Tibial artery (tissue), 4 donors: ENCODE measurements at places on chromosomes 7 and 10.

DNA sequence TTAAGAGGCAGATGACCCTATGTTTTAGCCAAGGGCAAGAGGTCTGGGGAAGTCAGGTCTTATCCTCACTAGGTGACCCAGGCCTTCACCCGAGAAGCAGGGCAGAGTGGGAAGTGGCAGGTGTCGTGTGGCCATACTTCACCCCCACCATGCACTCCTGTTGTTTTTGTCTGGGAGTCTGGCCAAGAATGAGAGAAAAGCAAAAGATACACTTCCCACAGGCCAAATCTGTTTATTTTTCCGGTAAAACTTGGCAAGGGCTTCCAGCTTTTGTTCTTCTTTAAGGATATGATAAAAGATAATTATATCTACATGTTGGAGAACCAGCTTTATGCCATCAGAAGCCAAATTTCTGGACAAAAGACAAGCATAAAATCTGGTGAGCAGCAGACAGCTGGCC, 137.4 kb upstream of the CDC14C start:
- DNase-seq: no peak

DNA sequence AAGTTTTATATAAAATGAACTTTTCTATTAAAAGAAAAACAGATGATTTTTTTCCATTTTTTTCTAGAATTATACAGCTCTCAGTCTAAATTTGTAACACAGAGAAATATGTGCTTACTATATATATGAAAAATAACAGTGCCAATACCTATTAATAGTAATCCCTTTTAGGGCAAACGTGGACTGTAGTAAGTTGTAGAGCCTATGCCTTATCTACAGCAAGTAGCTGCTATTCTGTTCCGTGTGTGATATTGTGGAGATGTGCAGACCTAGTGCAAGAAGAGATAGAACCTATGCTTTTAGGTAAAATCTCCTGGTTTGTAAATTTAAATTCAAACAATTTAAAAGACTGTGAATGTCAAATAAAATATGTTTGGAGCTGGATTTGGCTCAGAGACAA, 72.9 kb downstream of the FAS start:
- DNase-seq: no peak

- DNase-seq: no peak
These were observed 168.0 kb downstream of the DKK1 start for GRCh38 chr10:52481986-52482555.

DNA sequence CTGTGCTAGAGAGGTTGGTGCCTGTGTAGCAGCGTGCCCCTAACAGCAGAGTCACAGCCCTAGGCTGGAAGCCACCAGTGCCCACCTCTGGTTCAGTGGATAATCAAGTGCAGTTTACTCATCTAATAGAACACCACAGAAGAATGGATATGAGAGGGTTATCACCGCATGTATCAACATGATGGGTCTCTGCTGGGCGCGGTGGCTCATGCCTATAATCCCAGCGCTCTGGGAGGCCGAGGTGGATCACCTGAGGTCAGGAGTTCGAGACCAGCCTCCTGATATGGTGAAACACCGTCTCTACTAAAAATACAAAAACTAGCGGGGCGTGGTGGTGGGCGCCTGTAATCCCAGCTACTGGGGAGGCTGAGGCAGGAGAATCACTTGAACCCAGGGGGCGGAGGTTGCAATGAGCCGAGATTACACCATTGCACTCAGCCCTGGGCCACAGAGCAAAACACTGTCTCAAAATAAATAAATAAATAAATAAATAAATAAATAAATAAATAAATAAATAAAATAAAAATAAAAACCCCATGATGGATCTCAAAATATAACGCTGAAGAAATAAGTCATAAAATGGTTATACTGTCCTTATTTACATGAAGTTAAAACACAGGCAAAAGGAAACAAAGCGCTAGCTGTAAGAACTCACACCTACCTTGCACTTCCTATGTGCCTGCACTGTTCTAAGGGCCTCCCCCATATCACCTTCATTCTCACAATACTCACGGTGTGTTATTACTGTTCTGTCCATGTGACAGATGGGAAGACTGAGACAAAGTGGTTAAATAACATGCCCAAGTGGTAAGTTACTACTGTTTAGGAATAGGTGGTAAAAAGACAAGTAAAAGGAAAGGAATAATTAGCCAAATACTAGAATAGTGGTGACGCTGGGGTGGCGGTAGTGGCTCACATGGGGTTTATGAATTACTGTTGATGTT, 70.9 kb downstream of the AMZ1 start:
- DNase-seq: no peak

- peak; percentile 45 for DNase-seq
These were observed 27.8 kb upstream of the RET start for GRCh38 chr10:43049081-43049551.

- no peak for DNase-seq
These were observed 560.5 kb downstream of the PARD3 start for GRCh38 chr10:34254596-34254995.

DNA sequence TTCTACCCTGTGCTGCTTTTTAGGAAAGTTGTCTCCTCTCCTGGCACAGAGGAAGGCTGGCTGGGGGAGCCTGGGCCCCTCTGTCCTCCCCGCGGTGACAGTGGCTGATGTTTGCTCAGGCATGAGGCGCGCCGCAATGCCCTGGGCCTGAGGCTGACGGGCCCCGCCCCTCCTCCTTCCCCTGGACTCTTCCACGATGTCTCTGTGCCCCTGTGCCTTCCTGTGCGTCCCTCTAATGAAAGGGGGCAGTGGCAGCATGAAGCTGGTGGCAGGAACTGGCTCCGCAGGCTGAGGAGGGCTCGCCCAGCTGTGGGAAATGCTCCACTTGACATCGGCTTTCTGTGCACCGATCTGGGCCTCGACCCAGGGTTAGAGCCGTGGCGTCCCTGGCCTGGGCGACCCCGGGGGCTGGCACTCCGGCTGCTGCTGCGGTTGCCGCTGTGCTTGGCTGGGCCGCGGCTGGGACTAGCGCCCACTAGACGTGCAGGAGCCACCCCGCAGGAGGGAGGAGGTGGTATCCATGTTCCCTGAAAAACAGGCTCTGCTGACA, 67.9 kb downstream of the ZNF680 start:
- no peak for DNase-seq

DNA sequence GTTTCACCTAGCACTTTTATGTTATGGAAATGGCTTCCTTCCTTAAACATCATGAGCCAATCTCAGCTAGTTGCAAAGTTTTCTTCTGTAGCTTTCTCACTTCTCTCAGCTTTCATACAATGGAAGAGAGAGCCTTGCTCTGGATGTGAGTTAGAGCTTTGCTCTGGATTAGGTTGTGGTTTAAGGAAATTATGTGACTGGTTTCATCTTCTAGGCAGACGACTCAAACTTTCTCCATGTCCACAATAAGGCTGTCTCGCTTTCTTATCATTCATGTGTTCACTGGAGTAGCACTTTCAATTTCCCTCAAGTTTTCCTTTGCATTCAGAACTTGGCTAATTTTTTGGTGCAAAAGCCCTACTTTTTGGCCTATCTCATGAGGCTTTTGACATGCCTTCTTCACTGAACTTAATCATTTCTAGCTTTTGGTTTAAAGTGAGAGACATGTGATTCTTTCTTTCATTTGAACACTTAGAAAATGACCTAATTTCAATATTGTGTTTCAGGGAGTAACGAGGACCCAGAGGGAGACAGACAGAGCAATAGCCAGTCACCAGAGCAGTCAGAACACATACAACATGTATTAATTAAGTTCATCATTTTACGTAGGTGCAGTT, 49.8 kb downstream of the CNOT4 start:
- no peak for DNase-seq

- peak; percentile 15 for DNase-seq
These were observed 4.5 kb downstream of the GRID1 start for GRCh38 chr10:86362129-86362527.

DNA sequence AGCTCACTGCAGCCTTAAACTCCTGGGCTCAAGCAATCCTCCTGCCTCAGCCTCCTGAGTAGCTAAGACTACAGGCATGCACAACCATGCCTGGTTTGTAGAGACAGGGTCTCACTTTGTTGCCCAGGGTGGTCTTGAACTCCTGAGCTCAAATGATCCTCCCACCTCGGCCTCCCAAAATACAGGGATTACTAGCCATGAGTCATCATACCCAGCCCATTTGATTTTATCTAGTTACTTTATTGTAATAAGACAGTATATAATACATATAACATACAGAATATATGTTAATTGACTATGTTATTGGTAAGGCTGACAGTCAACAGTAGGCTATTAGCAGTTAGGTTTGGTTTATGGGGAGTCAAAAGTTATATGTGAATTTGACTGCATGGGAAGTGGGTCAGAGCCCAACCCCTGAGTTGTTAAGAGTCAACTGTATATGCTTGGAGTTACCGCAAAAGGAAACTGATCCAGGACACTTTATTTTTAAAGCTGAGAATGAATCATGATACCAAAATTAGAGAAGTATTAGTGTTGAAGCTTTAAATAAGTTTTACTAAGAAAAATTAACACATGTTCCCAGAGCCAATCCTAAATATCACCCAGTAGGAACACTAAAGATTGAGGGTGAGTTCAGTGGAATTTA, 20.7 kb upstream of the KMT2E start:
- DNase-seq: no peak

DNA sequence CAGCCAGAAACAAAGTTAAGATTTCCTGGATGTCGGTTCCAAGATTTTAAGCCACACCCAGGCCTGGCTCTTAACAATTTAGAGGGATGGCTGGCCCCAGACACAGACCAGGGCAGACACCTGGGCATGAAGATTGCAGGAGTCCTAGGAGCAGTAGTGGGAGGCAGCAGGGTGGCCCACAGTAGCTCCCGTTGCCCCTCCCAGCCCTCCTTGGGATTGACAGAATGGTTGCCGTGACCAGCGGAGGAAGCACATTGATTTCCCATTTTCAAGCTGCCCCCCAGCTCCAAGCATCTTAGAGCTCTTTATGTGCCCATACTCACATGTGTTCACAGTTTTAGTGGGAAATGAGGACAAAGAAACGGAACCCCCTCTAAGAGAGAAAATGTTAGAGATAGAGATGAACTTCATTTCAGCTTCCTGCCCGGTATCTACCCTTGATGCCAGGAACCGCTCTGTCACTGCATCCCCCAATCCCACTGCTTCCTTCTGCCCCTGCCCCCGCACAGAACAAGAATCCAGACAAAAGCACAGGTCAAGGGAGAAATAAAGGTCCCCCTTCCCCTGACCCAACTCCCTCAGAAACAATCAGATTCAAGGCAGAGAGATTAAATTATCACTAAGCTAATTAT, 101.1 kb downstream of the PLXNA4 start:
- DNase-seq: no peak

GRCh38 chr7:121214657-121215056, 114.1 kb upstream of the WNT16 start:
- no peak for DNase-seq

DNA sequence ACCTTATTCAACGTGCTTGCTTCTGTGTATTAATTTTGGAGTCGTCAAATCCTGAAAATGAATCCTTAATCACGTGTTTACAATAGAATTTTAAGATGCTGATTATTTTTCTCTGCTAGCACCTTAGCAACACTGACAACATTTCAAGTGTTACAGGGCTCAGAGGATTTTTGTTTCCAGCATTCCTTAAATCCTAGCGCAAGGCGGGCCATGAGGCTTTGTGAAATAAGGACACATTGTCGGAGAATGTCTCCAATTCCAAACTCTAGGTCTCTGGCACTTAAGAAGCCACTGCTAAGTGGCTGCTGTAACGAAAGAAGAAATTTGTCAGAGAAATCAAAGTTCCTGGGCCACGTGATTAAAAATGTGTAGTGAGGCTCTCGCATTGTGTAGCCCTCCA, 390.9 kb upstream of the CELF2 start:
- no peak for DNase-seq

DNA sequence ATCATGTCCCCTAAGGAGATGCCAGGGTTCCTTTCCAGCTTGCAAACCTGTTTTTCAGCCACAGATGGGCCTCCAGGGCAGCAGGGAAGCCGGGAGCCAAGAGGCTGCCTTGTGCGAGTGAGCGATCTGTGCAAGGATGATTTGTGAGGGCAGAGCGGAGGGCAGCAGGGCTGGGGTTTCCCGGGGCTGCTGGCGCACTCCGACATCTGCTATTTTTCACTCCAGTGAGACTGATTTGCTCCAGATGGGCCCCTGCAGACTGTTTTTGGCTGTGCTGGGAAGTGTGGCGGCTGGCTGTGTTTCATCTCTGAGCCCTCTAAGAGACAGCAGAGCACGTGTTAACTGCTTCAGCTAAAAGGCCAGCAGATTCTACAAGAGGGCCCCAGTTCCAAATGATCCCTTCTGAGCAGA, 466.2 kb downstream of the TYW1 start:
- no peak for DNase-seq

DNA sequence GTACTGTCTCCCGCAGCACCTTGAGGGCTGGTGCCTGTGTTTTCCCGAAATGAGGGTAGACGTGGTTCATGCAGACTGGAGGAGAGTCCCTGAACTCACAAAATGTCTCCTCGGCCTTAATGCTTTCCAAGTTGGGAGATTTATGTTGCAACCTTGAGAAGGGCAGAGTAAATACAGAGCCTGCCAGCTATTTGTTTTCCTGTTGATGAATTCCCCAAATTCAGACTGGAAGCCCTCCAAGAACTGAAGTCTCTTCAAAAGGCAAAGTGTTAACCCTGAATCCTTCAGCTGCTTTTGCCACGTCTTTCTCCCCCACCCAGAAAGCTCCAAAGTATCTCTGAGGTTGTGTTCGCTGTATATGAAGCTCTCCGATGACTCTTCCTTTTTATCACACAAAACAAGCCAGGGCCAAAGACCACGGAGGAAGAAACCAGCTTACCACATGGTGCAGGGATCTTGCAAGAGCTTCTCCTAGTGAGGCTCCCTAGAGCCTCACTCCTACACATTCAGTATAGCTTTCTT, 254.7 kb upstream of the NFE2L3 start:
- no peak for DNase-seq

GRCh38 chr7:143222782-143223181, 945 bp downstream of the TAS2R40 start:
- DNase-seq: no peak

- no peak for DNase-seq
These were observed 451.9 kb downstream of the DPP6 start for GRCh38 chr7:154503962-154504550.

GRCh38 chr10:6343305-6344010, 140.7 kb downstream of the PFKFB3 start:
- no peak for DNase-seq

DNA sequence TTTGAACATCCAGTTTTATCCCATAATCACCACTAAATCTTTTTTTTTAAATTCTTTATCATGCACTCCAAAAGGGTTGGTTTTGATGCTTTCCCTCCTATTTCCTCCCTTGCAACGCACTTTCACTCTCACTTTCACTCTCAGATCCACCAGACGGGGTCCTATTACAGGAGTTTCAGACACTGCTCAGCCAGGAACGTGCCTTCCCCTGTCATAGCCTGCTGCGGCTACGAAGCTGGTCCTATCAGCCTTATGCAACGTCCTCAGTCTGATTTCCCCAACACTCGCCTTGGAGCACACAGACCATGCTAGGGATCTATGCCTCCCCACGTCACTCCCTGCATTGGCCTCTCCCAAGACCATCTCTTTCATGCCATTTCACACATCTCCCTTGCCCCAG, 23.4 kb downstream of the ZPBP start:
- no peak for DNase-seq
